ENCODE measurements at places on chromosomes 12 and 14.

DNA sequence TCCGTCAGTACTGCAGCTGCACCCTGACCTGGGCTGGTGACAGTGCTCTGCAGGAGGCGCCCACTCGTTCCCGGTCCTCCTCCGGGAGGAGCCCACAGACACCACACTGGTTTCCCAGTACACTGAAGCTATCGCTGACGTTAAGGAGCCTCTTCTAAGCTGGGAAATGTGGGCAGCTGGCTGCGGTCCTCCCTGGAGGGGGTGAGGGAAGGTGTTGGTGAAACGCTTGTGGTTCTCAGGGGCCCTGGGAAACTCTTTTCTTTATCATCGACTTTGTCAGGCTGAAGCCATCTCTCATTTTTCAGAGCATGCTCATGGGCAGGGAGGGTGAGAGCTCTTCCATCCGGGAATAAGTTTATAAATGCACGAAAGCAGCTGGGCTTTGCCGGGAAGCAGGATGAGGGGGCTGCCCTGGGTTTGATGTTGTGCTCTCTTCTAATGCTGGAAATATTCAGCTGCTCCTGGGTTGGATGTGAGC, 176.0 kb downstream of the CHST11 start:
- ATAC-seq: no peak

- no peak for ATAC-seq
Observed at GRCh38 chr12:25500651-25501050, 52.4 kb downstream of the LMNTD1 start.

GRCh38 chr12:57726884-57727757, 11.4 kb downstream of the AGAP2 start:
- ATAC-seq: no peak

GRCh38 chr12:9697619-9698018, 28.1 kb downstream of the CLEC2D start:
- no peak for ATAC-seq

- no peak for ATAC-seq
Observed at GRCh38 chr12:61998791-61999190, 261.4 kb upstream of the USP15 start.

GRCh38 chr12:88420457-88420856, 159.8 kb downstream of the KITLG start:
- ATAC-seq: peak; percentile 32

Measured in activated CD4-positive, CD25-positive, alpha-beta regulatory T cell treated with anti-CD3 and anti-CD28 coated beads, Interleukin-2, amount 50 U/mL, for 24 hours (primary cell).